ENCODE measurements at places on chromosomes 16 and 17.

DNA sequence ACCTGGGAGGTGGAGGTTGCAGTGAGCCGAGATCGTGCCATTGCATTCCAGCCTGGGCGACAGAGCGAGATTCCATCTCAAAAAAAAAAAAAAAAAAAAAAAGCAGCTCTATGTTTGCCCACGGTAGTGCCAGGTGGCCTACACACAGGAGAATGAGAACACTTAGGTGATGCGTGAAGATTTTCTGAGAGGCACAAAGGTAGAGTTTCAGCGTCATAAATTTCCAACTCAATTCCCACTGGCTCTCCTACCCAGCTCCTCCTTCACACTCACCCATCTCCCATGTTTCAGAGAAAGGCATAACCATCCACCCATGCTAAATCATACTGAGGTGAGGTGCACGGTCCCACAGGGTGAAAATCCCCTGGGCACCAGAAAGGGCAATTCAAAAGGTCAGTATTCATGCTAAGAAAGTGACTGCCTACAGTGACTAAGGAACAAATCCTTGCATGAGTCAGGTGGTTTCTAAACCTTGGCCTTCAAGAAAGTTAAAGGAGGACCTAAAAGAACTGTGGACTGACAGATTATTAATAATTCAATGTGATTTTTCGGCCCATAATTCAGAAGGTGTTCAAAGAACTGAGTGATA is 4.8 kb downstream of the DCAKD start:
- no peak for DNase-seq

- DNase-seq: no peak
Measured at GRCh38 chr16:75478480-75479345, 14.2 kb upstream of the TMEM170A start.

DNA sequence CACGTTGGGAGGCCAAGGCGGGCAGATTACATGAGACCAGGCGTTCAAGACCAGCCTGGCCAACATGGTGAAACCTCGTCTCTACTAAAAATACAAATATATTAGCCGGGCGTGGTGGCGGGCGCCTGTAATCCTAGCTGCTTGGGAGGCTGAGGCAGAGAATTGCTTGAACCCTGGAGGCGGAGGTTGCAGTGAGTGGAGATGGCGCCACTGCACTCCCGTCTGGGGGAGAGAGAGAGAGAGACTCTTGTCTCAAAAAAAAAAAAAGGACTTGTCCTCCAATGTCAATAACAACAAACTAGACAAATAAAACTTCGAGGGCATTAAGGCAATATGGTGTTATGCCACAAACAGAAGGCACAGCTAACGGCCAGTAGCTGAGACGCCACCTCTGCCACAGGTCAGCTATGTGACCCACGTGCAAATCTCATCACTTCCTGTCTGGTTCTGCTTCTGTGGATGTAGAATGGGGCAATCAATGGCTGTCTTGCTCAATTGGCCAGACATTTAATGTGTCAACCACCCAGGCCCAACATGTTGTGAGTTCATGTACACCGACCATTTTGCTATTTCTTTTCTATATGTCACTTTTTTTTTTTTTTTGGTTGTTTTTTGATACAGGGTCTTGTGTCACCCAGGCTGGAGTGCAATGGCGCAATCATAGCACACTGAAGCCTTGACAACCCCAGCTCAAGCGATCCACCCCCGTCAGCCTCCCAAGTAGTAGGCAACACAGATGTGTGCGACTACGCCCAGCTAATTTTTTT is 834 bp upstream of the TXNDC11 start:
- no peak for DNase-seq

- no peak for DNase-seq
Measured at GRCh38 chr16:76913046-76913445, 277.9 kb upstream of the MON1B start.

GRCh38 chr17:67867591-67867990 is 42.3 kb downstream of the BPTF start:
- DNase-seq: no peak

DNA sequence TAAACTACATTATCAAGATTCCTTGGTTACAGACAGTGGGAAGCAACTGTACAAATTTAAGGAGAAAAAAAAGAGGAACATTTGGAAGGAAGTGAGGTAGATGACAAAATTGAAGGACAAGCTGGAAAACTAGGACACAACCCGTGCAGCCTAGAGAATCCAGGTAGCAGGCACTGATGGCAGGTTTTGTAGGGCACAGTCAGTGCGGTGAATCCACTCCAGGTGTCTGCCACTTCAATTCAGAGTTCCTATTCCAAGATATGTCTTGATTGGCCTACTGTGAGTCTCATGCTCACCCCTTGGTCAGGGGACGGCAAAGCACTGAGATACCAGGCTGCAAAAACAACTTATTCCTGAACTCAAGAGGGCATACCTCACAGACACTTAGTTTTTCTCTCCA is 37.8 kb downstream of the TNRC6C start:
- no peak for DNase-seq

DNA sequence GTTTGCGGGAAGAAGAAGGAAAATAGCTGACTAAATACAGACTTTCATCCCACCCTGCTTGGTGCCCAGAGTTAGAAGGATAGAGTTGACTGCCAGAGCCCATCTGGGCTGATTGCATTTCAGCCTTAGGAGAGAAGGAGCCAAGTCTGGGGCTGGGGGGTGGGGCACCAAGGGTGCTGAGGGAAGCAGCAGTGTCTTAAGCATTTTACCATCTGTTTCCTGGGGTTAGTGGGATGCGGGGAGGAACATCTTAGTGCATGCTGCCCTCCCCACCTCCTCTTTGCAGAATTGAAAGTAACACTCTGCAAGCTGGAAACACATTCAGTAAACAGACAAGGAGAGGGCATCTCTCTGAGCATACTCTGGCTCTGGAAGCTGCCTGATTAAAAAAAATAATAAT is 1.5 kb upstream of the ARL5C start:
- no peak for DNase-seq

- DNase-seq: no peak
Measured at GRCh38 chr16:12210258-12210880, 233.8 kb downstream of the SNX29 start.

GRCh38 chr17:60139438-60140285 is 10.1 kb upstream of the CA4 start:
- no peak for DNase-seq

DNA sequence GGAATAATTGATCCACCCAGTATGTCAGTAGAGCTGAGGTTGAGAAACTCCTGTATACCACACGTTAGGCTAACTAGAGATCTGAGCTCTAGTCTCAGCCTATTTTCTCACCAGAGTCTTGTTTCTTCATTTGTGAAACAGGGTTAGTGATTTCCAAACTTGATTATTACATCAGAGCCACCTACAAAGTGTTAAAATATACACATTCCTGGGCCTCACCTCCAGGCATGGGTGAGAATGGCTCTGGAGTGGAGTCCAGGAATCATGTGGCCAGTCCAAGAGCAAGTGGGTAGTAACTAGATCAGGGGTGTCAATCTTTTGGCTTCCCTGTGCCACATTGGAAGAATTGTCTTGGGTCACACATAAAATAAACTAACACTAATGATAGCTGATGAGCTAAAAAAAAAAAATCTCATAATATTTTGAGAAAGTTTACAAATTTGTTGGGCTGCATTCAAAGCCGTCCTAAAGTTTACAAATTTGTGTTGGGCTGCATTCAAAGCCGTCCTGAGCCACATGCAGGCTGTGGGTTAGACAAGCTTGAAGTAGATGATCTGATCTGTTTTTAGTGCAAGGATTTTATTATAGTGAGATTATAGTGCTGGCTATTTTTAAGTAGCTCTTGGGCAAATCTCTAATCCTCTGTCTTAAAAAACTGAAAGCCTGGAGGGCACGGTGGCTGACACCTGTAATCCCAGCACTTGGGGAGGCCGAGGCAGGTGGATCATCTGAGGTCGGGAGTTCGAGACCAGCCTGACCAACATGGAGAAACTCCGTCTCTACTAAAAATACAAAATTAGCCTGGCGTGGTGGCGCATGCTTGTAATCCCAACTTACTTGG is 20.4 kb downstream of the PRCD start:
- DNase-seq: no peak

DNA sequence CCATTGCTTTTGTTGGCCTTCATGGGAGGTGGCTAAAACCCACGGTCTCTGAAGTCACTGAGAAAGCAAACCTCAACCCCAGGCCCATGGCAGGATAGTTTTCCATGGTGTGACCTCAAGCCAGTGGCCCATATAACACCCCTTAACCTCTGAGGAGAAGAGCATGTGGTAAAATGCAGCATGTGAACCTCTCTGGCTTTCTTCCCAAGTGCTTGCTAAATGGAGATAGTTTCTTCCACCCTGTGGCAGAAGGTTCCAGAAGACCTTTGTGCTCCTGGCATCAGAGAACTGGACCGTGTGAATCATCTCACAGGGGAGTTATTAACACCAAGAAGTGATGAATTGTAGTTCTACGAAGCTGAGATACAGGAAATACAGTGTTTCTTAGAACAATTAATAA is 47.3 kb downstream of the MYOCD start:
- DNase-seq: no peak

GRCh38 chr16:1877089-1877488 is 5.1 kb upstream of the MEIOB start:
- DNase-seq: no peak

DNA sequence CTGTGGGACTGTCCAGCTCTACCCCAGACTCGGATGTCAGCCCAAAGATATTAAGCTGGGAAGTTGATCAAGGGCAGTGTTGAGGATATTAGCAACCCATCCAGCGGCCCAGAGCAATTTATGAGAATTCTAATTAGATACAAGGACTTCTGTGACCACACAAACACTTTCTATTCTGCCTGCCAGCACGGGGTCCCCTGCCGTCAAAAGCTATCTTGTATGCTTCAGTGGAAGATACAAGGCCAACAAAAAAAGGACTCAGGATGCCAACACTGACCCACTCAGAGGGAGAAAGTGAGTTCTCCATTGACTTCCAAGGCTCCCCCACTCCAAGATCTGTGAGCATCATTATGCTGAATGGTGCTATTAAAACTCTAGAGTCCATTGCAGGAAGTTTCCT is 390.7 kb downstream of the GRIN2A start:
- DNase-seq: no peak

- no peak for DNase-seq
Measured at GRCh38 chr17:6755731-6756184, at the start of gene XAF1. XAF1 (plus strand) TSS chr17:6756046; CDS start chr17:6756079, 33 bp downstream.
